ENCODE measurements at places on chromosomes 4 and X.

DNA sequence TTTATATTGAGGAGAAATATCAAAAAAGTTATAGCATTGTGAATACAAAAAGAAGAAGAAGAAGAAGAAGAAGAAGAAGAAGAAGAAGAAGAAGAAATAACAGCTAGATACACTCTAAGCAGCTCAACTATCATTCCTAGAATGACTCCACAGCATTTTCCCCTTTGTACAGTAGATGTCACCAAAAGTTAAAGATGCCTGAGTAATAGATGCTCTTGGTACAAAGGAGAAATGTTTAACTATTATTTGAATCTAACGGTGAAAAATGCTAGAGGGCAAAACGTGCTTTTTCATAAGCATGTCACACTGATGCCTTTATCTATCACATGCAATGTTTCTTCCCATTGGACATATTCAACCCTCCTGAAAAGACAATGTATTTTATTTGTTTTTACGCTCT is 178.4 kb upstream of the GPRIN3 start:
- peak; percentile 27 for DNase-seq

- DNase-seq: no peak
These were observed 1.3 kb downstream of the SPATA18 start for GRCh38 chr4:52052475-52052780.

DNA sequence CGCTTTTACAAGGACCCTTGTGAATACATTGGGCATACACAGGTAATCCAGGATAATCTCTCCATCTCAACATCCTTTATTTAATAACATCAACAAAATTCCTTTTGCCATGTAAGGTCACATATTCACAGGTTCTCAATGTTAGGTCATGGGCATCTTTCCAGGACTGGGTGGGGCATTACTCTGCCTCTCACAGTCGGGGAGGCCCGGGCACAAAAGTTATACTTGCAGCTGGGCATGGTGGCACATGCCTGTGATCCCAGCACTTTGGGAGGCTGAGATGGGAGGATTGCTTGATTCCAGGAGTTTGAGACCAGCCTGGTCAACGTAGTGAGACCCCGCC is 93.7 kb upstream of the AP1S2 start:
- DNase-seq: no peak

- DNase-seq: no peak
These were observed 290.9 kb upstream of the LDB2 start for GRCh38 chr4:17189401-17189720.

DNA sequence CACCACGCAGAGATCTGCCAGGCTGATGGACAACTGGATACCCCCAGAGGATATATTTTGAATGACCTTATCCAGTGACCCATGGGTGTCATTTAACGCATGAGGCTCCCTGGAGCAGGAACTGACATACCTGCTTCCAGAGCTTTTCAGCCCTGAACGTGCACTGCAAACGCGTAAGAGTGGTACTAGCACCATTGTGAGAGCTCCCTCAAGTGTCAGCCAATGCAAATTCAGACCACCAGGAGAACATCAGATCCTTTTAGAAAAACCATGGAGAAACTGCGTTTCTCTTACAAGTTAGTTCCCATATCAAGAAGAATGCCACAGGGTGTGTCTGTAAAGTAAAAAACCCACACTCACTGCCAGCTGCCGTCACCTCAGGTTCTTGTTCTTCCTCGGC is 7.3 kb downstream of the TREX2 start:
- peak; percentile 34 for DNase-seq

GRCh38 chr4:144645631-144646522 is at the start of gene HHIP:
HHIP (plus strand) TSS chr4:144646156; CDS start chr4:144646676, 520 bp downstream.
- DNase-seq: peak; percentile 10

GRCh38 chrX:141142946-141143345 is 34.0 kb downstream of the LDOC1 start:
- DNase-seq: no peak

DNA sequence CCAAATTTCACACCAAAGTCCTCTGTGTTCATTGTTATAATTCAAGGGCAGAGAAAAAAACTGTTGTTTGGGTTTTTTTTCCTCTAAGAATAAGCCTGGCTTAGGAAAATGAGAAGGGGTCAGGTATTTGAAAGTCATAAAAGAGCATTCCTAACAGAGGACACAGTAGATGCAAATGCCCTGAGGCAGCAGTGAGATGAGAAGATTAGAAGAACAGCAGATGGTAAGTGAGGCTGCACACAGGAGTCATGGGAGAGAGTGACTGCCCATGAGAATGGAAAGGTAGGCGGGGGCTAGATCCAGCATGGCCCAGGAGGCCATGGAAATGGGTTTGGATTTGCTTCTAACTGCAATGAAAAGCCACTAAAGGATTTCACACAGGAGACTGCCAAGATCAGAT is 107.5 kb upstream of the RBPJ start:
- DNase-seq: no peak

- DNase-seq: no peak
These were observed 520.5 kb upstream of the NR3C2 start for GRCh38 chr4:148962539-148963290.

DNA sequence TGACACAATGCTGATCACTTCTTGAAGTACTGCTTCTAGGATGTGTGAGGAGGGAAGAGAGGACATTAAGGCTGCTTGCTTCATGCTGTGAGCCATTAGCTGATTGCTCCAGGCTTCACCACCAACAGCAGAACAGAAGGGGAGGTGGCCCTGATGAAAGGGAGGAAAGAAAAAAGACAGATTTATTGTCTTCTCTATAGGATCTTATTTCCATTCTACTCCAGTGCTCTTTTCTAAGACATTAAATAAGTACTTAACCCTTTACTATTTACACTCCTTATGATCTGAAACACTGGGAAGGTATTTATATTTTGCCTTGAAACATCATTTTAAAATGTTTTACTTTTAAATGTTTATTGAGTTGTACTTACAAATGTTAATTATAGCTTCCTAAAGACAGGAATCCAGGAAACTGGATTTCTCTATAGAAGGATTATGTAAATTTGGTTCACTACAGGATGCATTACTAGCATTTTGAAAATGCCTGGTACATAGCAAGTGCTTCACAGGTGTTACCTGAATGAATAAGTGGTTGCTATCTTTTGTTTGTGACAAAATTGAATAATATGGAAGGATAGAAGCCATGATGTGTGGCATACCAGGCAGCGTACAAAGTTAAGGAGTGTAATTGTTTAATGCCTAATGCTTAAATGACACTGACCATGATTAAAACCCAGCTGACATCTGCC is 680.9 kb upstream of the ATOH1 start:
- no peak for DNase-seq

DNA sequence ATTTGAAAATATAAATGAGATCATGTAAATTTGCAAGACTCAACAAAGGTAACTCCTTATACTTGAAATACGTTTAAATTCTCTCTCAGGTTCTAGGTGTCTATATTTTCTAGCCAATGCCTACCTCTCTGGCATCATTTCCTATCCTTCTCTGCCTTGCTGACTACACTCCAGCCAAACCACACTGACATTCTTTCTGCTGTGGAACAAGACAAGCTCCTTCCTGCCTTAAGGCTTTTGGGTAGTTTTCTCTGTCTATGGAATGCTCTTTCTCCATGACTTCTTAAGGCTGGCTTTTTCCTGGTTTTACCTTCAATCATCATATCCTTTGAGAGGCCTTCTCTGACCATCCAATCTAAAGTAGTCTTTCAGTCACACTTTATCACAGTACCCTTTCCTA is 201.0 kb downstream of the SPRY1 start:
- no peak for DNase-seq

DNA sequence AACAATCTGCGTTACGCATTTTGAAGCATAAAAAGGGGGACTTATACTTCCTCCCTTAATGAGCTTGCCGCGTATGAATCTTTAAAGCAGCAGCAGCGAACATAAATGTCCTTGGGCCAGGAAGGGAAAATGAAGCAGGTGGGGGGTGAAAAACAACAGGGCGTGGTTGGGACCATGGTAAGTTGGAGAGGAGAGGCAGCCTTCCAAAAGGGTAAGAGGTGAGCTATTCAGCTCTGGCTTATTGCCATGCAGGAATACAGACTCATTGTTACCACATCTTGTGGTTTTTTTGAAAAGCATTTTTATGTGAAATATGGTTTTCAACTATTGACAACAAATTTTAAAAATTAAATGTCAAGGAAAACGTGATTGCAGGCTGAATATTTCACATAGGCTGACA is 710.7 kb upstream of the FAM241A start:
- no peak for DNase-seq

DNA sequence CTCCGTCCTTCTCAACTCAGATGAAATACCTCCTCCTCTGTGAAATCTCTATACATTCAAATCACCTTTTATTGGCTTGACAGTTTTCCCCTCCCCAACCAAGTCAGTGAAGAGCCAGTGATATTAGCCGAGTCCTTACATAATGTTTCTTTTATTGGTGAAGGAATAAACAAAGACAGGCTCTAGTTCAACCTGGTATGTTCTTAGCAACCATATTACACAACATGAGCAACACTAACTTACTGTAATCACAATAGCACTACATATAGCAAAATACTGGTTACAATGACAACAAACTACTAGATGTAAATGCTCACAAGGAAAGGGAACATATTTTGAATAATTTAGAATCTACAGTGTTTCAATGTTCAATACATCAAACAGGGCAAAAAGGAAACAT is 19.9 kb downstream of the DHX15 start:
- DNase-seq: no peak

GRCh38 chr4:121651597-121651996 is 45.2 kb downstream of the ANXA5 start:
- no peak for DNase-seq

GRCh38 chr4:23441530-23442069 is 448.2 kb downstream of the PPARGC1A start:
- DNase-seq: no peak

DNA sequence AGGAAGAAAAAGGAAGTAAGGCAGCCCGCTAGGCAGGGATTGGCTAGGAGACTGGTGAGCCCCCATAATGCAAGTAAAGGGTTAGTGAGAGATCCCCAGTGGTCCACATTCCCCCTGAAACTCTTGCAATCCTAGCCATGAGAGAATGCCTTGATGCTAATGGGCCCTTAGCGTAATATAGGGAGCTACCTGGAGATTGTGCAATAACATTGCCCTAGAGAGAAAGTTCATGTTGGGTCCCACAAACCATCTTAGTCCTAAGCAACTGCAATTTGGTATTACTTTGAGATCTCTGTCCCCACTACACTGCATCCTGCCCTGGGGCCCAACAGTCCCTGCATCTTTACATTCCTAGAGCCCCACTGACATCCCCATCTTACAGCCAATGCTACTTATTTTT is 188.5 kb downstream of the KLHL4 start:
- DNase-seq: no peak

GRCh38 chr4:128649575-128650205 is 159.8 kb upstream of the JADE1 start:
- no peak for DNase-seq

- DNase-seq: no peak
These were observed 775.9 kb upstream of the FTHL17 start for GRCh38 chrX:31847773-31848172.

DNA sequence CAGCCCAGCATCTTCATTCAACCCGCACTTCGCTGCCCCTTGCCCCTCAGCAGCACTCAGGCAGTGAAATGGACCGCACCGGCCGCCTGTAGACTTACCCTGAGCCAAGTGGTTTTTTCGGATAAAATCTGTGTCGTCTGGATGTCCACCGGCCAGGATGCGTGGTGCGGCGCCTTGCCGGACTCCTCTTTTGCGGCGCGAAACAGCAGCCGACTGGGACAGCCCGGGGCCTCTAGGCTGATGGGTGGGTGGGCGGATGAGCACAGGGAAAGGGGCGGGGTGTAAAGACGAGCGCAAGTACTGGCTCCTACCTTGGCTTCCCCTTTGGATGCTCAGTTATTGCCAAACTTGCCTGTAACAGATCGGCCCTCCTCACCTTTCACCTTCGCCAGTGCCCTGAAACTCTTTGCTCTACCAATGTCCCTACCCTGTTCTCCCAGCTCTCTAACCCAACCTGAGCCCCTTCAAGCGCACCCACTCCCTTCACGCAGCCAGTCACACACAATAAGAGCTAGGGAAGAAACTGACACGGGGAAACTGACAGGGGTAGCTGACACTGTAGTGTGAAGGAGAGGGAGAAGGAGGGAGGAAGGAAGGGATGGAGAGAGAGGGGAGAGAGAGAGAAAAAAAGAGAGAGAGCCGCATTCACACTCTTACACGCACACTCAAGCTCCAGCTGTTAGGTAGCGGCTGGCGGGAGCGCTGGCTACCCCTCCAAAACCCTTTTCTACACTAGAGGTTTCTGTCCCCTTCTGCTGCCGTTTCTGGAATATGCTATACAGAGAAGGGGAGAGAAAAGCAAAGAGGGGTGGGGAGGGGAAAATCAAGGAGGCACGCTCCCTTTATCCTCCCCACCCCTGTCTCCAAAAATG is 559 bp downstream of the TRPC5 start:
- no peak for DNase-seq

DNA sequence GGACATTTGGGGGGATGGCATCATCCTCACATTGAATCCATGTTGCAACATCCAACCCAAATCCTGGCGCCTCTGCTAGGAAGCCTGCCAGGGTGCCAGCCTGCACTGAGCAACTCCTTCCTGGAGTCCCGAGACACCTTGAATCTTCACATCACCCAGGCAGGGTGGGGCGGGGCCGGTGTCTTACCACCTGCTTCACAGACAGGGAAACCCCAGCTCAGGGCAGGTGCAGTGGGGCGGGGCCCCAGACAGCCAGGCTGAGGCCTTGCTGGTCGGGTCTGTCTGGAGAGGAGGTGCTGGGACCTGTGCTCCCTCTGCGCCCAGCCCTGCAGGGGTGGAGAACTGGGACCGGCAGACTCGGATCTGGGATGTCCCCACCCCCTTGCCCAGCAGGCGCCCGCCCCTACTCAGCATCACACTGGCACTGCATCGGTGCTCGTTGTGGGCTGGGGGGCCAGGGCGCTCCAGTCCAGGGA is 31.5 kb upstream of the HTRA3 start:
- DNase-seq: no peak

- peak; percentile 87 for DNase-seq
These were observed 4.5 kb upstream of the CXCR3 start for GRCh38 chrX:71622576-71623450.

All from G401 (cell line).